Cortex of kidney (tissue), 1 donor: ENCODE measurements at places on chromosomes 1 and 21.

- no peak for DNase-seq
Measured at GRCh38 chr21:20591284-20591683, 406.9 kb upstream of the NCAM2 start.

GRCh38 chr1:111213412-111213811, 13.0 kb upstream of the DENND2D start:
- no peak for DNase-seq

DNA sequence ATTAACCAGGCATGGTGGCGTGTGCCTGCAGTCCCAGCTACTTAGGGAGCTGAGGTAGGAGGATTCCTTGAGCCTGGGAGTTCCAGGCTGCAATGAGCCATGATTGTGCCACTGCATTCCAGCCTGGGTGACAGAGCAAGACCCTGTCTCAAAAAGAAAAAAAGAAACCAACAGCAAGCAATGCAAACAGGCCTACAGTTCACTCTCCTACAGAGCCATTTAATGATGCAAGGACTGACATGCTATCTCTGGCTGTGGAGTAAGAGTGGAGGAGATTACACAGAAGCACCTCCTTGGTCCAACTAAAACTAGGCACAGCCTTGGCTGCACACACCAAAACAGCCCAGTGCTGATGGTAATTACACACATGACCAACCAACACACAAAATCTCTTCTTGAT, 127.5 kb upstream of the SOD1 start:
- DNase-seq = no peak

- no peak for DNase-seq
Measured at GRCh38 chr1:28240024-28240423, 4.1 kb downstream of the ATP5IF1 start.

GRCh38 chr21:29145354-29145782, 14.9 kb downstream of the MAP3K7CL start:
- DNase-seq = no peak

DNA sequence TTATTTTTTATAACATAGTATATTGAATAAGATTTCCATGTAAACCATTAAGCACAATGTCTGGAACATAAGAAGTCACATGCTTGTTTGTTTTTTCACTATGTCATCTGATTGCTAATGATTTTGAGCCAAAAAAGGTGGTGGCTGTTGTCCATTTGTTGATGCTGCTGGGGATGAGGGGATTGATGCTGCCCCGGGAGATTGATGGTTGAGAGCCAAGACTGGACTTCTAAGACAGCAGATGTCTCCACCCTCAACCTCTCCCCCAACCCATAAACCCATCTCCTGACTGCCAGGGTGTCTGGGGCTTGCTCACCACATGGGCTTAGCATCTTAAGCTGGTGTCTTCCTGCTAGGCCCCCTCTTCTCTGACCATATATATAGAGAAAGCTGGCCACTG, 35.8 kb upstream of the CD34 start:
- no peak for DNase-seq

GRCh38 chr21:39976800-39977199, 109.6 kb downstream of the PCP4 start:
- DNase-seq = no peak

- DNase-seq = no peak
Measured at GRCh38 chr21:20040768-20041167, 957.4 kb upstream of the NCAM2 start.

GRCh38 chr1:109642626-109643025, 13.3 kb upstream of the GSTM4 start:
- DNase-seq = no peak

DNA sequence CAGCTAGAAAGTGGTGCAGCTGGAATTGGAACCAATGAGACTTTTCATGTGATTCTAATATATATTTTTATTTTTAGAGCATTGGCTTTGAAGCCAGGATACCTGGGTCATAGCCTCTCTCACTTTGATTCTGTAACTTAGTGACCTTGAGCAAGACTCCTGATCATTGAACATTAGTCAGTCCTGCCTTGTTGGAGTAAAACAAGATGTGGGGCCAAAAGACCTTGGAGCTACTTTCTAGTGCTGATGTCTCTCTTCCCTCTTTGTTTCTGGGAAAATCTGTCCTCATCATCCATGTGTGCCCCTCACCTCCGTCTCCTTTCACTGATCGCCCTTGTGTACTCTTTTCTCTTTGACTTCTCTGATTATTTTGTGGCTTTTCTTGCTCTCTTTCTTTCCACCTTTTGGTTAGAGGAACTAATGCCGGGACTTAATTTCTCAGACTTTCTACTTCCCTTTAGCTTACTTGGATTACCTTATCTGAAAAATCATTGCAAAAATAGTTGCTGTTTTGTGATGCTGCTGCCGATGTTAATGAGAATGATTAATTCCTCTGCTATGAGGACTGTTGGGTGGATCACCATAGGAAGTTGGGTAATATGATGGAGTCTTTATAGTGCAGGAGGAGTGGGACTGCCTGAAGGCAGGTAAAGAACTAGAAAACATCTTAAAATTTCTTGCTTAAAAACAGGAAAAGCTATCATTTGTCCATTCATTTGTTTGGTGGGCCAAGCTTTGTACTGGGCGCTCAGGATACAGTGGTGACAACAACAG, 72.0 kb downstream of the NOS1AP start:
- DNase-seq = no peak

- DNase-seq = no peak
Measured at GRCh38 chr1:49424782-49425181, 599.0 kb downstream of the AGBL4 start.

DNA sequence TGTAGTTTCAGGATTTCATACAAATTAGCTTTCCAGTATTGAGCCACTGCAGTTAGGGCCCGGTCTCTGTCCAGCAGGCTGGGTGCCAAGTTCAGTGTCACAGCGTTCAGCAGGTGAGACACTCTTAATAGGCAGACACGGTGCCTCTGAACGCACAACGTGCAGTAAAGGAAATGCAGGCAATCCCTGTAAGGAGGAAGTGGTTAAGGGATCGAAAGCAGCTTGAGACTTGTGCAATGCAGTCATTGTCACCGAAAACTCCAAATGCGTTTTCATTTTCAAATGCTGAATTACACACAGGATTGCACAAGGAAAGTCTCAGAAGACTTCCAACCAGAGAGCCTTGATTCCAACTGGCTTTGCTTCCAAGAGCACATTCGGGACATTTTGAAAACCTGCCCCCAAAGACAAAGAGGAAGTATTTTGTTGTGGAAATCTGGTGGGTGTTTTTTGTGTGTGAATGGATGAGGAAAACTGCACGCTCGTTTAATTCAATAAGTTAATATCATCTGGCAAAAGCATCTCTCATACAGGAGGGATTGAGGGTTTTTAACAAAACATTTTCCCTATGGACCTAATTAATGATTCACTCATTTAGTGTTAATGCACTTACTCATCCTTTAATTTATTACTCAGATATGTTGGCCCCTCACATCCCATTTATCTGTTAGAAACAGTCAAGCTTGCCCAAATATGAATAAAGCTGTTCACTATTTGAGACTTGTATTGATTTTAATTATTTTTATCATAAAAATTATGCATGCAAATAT, 61.6 kb downstream of the PTGS2 start:
- DNase-seq = no peak

DNA sequence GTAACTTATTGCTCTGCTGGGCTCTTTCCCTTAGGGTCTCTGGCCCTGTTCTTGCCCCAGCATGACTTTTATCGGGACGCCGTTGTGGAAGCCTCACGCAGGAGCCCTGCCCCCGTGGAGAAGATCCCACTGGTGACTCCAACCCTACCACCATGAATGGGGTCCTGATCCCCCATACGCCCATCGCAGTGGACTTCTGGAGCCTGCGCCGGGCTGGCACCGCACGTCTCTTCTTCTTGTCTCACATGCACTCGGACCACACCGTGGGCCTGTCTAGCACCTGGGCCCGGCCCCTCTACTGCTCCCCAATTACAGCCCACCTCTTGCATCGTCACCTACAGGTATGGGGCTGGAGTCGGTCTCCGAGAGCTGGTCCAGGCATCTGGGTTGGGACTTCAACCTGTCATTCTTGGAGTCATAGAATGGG, 322 bp downstream of the DCLRE1B start:
- no peak for DNase-seq

DNA sequence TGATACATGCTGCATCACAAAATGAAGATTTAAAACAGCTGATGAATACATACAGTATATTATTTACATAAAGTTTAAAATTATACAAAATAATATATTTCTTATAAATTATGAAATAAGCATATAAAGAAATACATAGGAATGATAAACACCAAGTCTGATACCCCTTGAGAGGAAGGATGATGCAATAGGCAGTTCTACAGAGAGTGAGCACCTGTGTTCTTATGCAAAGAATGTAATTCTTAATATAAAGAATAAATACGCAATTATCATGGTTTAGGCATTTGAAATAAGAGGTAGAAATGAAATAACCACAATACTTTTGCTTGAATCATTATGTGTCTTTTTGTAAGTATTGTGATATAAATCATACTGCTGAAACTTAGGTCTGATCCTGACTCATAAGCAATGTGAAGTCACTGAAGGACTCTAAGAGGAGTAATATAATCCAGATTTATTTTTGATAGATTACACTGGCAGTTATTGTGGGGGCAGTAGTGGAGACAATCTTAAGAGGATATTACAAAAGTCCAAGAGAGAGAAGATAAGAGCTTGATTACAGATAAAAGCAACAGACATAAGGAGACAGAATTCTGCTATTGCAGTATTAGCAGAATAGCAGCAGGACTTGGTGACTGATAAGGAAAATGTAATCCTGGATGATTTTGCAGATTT, 39.0 kb downstream of the TTLL7 start:
- no peak for DNase-seq

DNA sequence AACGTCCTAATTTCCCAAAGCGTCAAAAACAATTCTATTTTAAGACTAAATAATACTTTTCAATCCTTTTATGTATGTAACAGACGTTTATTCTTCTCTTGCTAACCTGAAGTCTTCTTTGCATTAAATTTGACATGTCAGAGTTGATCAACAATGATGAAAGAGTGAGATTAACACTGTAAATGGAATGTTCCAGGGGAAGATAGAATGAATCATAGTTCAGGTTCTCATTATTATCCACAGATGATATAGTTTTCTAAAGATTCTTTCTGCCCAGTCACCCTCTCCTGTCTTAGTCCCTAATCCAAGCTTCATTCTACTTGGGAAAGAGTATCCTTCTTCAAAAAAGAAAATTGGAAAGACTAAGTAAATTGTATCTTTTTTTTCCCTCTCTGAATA, 38.9 kb downstream of the SDCCAG8 start:
- no peak for DNase-seq

GRCh38 chr1:185973645-185974044, 239.5 kb downstream of the HMCN1 start:
- no peak for DNase-seq

- no peak for DNase-seq
Measured at GRCh38 chr1:43757343-43758053, 50.2 kb downstream of the ST3GAL3 start.

DNA sequence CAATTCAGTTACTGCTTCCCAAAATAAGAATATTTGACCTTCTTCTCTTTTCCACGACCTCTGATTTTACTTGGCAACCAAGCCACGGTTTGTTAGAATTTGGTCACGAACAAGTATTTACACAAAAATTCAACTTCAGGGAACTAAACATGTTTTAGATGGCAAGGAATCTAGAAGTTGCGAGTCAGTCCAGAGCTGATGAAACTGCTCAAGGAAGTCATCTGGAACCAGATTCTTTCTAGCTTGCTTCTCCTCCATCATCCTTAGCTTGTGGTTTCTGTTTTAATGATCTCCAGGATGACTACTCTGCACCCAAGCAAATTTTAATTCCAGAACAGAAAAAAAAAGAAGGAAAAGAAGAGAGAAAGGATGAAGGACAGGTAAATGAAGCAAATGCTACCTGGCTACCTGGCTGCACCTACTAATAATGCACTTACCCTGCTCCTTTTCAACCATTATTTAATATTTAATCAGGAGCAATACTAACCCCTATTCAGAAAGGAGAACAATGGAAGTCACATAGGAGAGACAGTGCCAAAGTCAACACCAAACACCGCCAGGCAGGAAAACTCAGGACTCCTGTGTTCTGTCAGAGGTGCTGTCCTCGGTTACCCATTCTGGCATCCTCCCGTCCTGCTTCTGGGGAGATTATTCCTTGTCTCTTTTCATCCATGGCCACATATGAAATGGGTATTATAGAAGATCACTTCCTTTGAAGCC, 54.2 kb upstream of the RGS7 start:
- DNase-seq = no peak

- DNase-seq = no peak
Measured at GRCh38 chr1:21491488-21492355, 17.5 kb upstream of the ALPL start.
